Lower leg skin (tissue), 4 donors: ENCODE measurements at places on chromosomes 5 and 9.

DNA sequence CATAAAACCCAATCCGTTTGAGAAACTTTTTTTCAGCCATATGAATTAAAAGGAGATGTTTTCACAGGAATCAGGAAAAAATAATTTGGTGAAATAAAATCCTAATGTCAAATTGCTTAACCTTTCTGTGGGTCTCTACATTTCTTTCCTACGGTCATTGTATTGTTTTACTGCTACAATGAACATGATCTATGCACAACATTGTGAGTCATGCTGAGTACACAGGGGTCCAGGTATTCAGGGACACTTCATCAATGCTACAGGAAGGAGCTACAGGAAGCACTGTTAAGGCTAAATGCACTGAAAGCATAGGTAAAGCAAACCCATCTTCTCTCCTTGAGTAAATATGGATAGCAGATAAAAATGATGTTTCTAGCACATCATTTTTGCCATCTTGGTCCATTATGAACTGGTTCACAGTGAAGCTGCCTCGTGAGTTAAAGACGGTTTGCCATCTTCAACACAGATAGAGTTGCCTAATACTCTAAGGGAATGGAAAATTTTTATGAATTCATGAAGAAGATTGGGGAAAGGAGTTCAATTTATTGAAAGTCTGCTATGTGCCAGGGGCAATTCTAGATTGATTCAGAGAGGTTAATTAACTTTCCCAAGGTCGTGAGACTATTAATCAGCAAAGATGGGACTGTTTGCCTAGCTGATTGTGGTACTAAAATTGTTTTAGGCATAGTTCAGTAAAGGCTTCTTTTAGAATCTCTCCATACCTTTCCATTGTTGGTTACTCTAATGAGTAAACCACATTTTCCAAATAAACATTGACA is 85.5 kb downstream of the DIRAS2 start:
- DNase-seq: no peak

- no peak for DNase-seq
Observed at GRCh38 chr5:18560602-18561001, 926.3 kb downstream of the TAF11L14 start.

DNA sequence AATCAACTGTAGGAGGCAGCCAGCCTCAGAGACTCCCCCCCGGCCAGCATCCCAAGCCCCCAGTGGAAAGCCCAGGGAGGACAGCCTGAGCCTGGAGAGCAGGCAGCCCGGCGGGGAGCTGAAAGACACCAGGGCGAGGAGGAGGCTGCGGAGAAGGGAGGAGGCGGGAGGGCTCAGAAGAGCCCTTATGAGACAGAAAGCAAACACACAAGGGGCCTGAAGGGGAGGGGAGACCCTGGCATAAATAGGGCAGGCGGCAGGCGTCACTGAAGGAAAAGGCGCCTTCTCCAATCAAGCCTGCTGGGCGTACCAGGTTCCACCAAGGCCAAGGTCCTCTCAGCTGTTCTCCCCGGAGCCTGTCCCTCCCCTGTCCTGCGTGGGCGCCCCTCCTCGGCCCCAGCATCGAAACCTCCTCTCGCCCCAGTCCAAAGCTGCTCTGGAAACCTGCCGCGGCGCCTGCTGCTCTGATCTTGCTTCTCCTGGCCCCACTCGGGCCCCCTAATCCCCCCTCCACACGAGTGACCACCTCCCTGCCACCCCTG is 1.3 kb downstream of the SLC9A3 start:
- DNase-seq: no peak

DNA sequence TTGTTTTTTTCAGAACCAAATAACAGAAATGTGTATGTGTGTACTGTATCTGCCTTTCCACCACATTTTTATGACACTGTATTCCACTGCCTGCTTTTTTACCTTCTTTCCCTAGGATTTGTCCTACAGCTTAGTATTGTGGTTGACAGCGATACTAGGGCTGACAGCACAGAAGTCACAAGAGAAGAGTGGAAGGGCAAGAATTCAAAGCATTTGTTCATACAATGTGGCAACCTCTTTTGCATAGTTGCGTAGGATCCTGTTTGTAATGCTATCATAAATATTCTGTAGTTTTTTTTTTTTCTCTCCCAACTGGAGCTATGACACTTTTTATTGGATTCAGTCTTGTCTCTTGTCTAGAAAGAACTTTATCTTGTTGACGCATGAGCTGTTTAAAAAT is 5.6 kb upstream of the BNIP1 start:
- DNase-seq: no peak

DNA sequence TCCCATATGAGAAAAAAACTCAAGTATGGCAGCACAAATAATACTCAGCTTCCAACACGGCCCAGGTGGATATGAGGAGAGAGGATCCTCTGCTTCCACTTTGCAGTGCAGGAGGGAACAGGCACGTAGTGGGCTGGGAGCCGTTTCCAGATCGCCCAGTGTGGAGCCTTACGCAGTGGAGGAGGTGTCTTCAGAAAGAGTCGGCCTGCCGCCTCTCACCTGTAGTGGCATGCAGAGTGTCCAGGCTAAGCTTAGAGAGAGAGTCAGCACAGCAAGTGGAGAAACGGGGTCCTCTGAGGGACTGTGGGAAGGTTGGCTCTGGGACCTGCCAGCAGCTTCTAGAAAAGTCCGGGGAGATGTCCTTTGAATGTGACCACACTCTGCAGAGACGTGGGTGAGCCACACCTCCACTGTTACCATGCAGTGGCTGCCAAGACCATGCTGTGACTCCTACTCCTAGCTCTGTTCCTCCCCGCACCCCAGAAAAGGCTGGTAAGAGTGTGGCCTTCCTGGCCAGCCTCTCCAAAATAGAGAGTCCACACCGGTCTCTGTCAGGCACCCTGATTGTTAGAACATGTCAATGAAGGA is 3.5 kb upstream of the SEMA4D start:
- DNase-seq: no peak

DNA sequence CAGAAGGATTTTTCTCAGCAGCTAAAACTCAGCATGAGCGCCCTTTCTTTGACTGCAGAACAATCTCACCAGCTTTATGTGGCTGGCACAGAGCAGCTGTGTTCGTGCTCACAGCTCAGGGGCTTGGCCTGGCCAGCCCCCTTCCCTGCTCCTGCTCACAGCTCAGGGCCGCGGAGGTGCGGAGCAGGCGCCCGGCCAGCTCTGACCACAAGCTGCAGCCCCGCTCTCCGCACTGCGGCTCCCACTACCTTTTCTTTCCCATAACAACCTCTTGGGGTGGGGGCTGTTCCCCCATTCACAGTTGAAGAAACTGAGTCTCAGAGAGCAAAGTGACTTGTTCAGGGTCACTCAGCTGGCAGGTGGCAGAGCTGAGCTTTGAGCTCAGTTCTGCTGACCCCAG is 34.0 kb upstream of the PHYKPL start:
- no peak for DNase-seq

DNA sequence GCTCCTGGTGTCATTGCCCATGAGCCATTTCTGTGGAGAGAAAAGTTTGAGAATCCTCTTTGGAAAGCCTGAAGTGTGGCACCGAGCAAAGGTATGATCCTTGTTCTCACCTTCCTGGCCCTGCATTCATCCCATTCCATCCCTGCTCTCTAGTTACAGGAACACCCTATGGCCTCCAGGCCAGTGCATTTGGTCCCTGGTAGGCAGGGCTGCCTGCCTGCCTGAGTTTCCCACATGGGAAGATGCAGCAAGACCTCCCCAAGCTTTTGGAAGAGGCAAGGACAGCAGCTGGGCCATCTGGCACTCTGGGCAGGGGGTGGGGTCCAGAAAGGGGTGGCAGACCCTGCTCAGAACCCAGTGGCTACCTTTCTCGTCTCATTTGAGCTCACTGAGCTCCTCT is 24.5 kb downstream of the IGIP start:
- DNase-seq: no peak

- DNase-seq: no peak
Observed at GRCh38 chr9:78677326-78677725, 380.4 kb downstream of the PSAT1 start.
